Sciatic nerve (tissue), 2 donors: ENCODE measurements at places on chromosomes 12 and 14.

DNA sequence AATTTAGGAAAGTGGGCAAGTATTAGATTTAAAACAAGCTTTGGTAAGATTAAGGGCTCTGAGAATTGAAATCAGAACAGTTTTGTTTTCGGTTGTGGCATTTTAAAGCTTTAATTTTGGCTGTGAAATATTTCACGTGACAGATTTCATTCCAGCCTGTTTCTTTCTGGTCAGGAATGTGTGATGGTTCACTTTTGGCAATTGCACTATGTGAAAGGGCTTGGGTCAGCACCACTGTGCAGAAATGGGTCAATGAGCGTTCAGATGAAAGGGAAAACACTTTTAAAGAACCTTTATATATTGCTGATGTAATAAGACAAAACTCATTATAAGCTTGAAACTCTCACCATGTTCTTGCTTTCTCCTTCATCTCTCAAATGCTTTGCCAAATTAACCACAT lies 17.1 kb downstream of the NUBPL start:
- no peak for DNase-seq

- DNase-seq: no peak
Measured at GRCh38 chr14:57883061-57883460, 17.2 kb upstream of the SLC35F4 start.

GRCh38 chr12:27766587-27766986 lies 13.4 kb upstream of the KLHL42 start:
- DNase-seq: no peak

DNA sequence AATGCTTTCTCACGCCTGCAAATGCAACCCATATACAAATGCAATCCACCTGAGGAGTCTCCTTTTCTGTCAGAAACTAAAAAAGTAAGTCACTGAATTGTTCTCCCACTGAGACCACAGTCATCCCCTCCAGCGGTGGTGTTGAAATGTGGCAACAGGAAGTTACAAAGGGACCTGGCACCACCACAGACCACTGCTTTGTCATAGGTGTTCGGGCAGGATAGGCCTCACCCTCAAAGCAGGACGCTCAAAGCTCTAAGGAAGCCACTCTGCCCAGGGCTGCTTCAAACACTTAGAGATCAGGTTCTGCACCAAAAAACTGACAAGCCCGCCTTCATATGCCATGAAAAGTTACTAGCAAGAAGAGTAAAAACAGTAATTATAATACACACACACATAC lies 11.3 kb downstream of the PHLDA1 start:
- no peak for DNase-seq
